ENCODE measurements at places on chromosomes 7 and 10. TPM values are rescaled to one million over a fixed set of nuclear protein-coding genes. Genes with fewer than 3 reads are reported as not detected.

PRLHR gene
- total RNA-seq: not detected

HHEX gene
- 13.1 TPM for total RNA-seq

DKK1 gene
- total RNA-seq: 475 TPM

LEP gene
- not detected for total RNA-seq

PPP1R17 gene
- total RNA-seq: not detected

VKORC1L1 gene
- total RNA-seq: 33.9 TPM

HOXA4 gene
- 1.5 TPM for total RNA-seq

PSD gene
- total RNA-seq: 0.60 TPM

CLDN12 gene
- total RNA-seq: 16.8 TPM

ADIRF gene
- total RNA-seq: not detected

FAM237B gene
- not detected for total RNA-seq

AKR1D1 gene
- total RNA-seq: not detected

MSS51 gene
- total RNA-seq: 0.62 TPM

Measured in A549 treated with ZK216348 at 1 μM for 4 hours (cell line).